ENCODE measurements at places on chromosomes 6 and 20.

DNA sequence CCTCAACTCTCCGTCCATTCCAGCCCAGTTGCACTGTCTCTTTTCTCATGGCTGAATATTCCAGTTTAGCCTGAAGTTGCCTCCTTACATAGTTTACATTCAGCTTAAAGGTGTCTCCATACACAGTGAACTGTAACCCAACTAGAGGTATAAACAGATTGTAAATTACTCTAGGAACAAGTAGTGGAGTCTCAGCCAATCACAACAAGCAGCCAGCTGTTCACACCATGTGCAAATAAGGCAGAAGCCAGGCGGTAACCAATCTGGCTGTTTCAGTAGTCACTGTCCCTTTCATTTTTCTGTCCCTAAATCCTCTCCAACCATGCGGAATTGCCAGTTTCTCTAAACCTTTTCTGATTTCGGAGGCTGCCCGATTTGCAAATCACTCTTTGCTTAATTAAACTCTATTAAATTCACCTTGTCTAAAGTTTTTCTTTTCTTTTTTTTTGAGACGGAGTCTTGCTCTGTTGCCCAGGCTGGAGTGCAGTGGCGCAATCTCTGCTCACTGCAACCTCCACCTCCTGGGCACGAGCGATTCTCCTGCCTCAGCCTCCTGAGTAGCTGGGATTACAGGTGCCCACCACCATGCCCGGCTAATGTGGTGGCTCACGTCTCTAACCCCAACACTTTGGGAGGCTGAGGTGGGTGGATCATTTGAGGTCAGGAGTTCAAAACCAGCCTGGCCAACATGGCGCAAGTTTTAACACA lies 37.6 kb upstream of the GFOD1 start:
- DNase-seq, result no peak

DNA sequence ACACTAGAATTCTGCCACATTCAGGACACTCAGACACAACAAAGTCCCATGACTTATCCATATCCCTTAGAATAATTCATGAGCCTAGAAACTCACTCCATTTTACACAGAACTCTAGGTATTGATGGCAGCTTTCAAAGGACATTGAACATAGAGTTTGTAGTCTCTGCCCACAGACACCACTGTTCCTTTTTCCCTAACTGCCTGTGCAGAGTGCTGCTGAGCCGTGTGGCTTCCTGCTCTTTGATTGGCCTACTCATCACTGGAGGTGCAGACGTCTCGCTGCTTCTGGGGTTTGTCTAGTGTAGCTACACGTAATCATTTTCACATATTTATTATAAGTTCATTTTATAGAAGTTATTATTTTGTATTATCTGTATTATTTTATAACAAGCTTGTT lies 407.6 kb downstream of the PREX1 start:
- DNase-seq, result no peak

GRCh38 chr20:46368902-46369268 lies 37.5 kb downstream of the ELMO2 start:
- DNase-seq, result no peak

DNA sequence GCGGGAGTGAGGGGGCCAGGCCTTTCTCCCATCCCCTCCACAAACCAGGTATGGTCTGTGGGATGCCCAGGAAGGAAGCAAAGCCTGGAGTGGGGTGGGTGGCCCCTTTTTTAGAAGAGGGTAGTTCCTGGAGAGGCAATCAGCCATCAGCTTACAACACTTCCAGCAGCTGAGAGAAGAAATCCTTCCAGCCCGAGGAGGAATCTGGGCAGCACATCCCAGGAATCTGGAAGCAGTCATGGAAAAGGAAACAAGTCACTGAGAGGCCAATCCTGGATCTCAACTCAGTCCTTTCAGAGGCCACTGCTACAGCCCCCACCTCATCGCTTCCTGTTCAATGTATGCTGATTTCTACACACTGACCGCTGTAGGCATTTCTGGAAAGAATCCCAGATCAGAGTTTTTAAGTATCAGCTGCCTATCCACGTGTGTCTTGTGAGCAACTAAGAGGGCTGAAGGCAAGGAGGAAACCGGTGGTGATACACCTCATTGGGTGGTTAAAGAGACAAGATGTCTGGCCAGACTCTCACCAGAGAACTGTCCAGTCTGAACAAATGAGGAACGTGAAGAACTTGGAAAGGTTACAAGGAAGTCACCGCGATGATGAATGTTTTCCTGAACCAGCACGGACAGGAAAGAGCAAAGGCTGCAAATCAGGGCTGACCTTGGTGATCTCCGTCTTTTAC lies 92.9 kb upstream of the SHLD1 start:
- DNase-seq, result no peak

- no peak for DNase-seq
Observed at GRCh38 chr6:35686436-35686835, 2.3 kb downstream of the FKBP5 start.

Data from CD4-positive, alpha-beta T cell (primary cell).